Neural progenitor cell (in vitro differentiated cells): ENCODE measurements at places on chromosomes 4 and X.

DNA sequence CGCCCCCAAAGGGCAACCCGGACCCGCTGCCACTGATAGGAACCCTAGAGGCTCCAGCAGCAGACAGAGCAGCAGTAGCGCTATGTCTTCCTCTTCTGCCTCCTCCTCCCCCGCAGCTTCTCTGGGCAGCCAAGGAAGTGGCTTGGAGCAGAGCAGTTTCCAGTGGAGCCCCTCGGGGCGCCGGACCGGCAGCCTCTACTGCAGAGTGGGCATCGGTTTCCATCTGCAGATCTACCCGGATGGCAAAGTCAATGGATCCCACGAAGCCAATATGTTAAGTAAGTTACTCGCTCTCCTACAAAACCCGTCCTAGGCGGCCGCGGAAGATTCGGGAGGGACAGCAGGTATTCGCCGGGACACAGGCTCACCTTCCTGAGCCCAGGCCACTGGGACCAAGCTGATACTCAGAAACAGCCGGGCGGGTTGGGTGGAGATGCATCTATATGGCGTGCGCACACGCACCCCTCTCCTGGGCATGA, 477 bp downstream of the FGF5 start:
- DNase-seq: peak; percentile 50

GRCh38 chrX:71111141-71111843, at the start of gene IL2RG:
Gene IL2RG (minus strand): TSS chrX:71111577. CDS start chrX:71111539, 38 bp downstream.
- no peak for DNase-seq

GRCh38 chr4:69617083-69617694, 22.3 kb downstream of the UGT2A2 start:
- DNase-seq: peak; percentile 65

DNA sequence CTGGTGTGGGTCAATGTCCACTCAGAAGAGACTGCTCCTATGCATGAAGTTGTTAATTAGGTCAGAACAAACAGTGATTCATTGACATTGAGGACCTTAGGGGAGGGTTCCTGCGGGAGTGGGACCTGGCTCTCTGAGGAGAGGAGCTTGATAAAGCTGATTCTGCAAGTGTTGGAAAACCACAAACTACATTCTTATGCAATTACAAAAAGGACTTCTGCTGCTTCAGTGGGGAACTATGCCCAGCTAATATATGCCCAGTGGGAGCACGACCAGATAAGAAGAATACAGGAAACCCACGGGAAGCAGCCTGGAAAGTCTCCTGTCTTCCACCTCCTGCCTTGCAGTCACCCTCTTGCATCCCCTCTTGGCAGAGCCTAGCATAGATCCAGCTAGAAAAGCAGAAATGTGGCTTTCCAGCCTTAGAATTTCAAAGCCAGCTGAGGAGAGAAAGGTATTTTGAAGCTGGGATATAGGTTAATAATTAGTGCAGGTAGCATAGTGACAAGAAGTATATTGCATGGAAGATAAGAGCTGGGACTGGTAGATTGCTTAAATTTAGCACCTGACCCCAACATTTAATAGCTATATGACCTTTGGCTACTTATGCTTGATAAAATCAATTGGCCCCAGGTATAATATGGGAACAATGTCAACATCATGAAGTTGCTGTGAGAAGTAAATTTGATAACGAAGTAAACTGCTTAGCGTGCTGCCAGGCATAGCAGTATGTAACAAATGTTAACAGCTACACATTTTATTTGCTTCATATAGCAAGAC, 34.9 kb upstream of the UGT8 start:
- no peak for DNase-seq

- peak; percentile 59 for DNase-seq
Measured at GRCh38 chrX:154013614-154014360, 5.9 kb downstream of the IRAK1 start.

DNA sequence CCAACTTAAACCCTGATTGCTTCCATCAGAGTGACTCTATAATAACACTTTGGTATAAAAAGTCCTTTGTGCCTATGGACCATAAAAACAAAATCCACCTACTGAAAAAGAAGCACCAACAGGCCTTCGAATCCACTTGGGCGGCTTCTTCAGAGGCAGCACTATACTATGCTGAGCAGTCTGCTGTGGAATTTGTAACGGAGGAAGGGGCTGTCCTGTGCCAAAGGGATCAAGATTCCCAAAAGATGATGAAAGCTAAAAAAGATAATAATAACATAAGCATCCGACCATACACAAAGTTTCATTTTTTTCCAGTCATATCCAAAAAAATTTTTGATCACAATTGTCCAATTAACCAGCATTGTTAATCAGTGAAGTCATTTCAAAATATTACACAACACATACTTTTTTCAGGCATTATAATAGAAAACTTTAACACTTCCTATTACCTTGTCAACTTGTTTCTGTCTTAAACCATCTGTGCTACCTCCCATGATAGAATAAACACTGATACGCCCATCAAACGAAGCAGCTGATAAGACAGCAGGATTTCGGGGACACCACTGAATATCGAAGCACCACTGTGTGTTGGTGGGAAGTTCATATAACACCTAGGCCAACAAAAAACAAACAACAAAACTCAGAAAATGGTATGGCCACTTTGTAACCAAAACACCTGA, 24.1 kb downstream of the SEC31A start:
- no peak for DNase-seq

DNA sequence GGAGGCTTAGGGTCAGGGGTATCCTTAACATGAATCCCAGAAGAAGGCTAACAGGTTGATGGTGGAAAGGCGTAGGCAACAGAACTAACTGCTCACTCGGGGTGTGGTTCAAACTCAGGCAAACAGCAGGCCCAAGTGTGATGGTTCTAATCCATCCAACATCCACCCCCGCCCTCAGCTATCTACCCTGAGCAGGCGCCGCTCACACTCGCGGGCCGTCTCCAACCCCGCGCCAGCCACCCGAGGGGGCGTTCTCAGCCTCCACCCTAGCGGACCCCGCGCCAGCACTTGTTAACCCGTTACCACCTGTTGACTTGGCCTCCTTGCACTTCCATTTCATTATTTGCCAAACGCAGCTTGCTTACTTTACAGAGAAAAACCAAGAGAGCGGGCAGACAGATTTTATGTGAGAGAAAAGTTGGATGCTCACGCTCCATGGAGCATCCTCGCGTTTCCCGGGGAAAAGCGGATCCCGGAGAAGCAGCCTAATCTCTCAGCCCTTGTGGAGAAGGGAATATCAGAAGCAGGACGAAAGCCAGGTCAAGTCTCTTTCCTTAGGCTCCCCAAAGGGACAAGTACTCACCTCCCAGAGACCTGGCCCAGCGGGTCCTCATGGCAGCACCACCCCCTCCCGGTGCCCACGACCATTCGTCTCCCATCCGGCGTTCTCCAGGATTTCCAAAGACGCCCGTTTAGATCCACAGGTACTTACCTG, 773 bp downstream of the SNCA start:
- peak; percentile 31 for DNase-seq

DNA sequence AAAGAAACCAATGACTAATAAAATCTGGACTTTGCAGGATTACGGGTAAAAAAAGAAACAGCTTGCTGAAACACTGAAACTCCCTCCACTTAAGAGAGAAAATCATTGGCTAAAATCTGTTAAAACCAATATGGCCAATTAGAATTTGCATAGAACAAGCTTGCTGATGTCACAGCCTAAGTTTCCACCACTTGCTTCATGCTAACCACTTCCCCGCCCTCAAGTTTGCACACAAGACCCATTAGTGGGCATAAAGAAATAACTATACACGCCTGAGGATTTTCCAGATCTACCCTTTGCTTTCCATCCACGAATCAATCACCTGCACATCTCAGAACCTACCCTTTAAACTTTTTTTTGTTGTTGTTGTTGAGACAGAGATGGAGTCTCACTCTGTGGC, 42.7 kb upstream of the PHEX start:
- no peak for DNase-seq

DNA sequence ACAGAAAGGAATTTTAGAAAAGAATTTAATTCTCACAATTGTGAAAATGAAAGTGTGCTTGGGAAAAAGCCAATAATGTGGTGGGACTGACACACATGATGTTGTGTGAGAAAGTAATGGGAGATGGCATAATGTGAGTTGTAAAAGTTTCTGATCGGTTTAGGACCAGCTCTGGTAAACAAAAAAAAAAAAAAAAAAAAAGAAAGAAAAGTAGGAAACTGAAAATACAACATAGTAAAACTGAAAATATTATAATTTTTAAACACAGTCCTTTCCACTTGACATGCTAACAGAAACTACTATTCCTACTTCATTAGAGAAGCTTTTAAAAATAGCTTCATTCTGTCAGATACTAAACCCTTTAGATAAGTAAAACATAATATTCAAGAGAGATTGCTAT, 28.2 kb downstream of the RAP1GDS1 start:
- DNase-seq: no peak

DNA sequence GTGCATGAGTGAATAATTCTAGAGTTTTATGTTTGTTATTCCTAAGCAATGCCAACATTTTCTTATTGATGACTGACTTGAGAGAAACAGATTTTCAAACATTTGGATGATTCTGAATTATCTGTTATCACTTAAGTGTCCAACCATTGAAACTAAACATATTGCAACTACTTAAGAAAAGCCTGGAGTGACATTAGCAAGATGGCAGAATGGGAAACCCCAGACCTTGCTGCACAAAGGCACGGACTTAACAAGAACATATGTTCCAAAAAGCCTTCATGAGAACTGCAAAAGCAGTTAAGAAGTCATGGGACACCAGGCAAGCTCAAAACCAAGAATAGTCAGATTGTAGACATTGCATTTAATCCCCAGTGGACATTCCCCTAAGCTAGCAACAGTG, 215.1 kb downstream of the DCHS2 start:
- DNase-seq: peak; percentile 12
